ENCODE measurements at places on chromosomes 1 and 21.

DNA sequence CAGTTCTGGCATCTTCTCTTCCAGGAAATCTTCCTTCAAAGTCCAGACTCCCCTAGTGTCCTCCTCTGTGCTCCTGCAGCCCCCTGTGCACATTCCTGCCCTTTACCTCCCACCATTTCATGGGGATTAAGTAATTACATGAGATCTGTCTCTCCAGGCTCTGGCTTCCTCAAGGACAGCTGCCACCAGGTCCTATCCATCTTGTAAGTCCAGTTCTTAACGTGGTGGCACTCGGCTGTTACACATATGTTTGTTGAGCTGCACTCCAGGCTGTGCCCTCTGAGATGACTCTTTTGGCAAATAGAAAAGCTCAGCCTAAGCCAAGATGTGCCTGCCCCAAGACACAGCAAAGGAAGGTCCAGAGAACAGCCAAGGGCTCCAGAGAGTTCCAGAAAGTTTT, 57.4 kb upstream of the CAMK1G start:
- no peak for DNase-seq

GRCh38 chr1:228356897-228357680, 49.5 kb downstream of the TRIM11 start:
- DNase-seq, result no peak

GRCh38 chr1:54989968-54990810, 8.5 kb upstream of the BSND start:
- DNase-seq, result no peak

DNA sequence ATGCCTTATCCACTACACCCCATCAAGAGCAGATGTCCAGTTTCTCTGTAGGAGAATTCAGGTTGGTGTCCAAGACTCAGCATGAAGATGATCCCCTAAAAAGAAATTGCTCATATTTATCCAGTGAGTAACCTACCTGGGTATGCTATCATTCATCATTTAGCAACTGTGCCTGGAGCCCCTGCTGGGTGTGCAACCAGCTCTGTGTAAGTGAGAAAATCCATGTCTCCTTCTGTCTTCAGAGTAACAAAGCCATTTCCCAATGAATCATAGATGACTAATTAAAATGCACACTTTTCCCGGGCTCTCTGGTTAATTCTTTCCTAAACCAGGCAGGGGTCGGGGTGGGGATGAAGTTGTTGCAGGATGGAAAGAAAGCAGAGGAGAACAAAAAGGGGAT, 35.8 kb downstream of the OLFML3 start:
- no peak for DNase-seq

GRCh38 chr1:2136386-2137235, 58.0 kb downstream of the FAAP20 start:
- no peak for DNase-seq

DNA sequence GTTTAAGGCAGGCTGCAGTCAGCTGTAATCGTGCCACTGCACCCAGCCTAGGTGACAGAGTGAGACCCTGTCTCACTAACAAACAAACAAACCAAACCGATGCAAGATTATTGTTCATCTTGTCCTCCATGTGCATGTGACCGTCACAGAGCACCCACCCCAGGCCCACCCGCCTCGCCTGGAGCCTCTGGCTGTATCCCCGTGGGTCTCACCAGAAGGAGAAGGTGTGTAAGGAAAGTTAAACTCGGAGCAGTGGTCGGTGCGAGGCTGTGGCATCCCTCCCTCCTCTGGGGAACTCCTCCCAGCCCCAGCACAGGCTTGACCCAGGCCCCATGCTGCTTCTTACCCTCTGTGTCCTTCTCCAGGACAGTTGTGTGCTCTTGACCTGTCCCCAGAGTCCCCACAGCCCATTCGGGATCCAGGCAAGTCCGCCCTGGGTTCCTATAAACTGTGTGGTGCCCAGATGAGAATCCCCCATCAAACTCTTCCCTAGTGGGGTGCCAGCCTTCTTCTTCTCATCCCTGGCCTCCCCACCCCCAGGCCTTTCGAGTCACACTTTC, 318.4 kb downstream of the AJAP1 start:
- DNase-seq, result no peak

- DNase-seq, result no peak
Observed at GRCh38 chr1:75616436-75617433, 5.8 kb upstream of the SLC44A5 start.

- DNase-seq, result no peak
Observed at GRCh38 chr1:53725238-53725689, 13.7 kb downstream of the GLIS1 start.

DNA sequence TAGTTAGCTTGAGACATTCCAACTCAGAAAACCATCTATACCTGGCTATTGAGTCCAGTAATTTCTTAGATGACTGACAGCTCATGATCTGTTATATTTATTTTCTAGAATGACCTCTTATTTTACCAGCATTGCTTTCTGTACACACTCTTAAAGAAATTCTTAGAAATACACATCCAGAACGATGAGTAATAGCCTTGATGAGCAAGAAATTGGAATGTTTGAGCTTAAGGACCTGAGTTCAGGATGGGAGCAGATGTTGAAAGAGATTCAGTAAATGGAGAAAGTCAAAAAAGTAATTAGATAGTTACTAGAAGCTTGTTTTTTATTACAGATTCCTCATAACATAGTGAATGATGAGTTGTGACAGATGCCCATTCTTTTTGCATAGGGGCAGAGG, 11.7 kb downstream of the PYHIN1 start:
- no peak for DNase-seq

DNA sequence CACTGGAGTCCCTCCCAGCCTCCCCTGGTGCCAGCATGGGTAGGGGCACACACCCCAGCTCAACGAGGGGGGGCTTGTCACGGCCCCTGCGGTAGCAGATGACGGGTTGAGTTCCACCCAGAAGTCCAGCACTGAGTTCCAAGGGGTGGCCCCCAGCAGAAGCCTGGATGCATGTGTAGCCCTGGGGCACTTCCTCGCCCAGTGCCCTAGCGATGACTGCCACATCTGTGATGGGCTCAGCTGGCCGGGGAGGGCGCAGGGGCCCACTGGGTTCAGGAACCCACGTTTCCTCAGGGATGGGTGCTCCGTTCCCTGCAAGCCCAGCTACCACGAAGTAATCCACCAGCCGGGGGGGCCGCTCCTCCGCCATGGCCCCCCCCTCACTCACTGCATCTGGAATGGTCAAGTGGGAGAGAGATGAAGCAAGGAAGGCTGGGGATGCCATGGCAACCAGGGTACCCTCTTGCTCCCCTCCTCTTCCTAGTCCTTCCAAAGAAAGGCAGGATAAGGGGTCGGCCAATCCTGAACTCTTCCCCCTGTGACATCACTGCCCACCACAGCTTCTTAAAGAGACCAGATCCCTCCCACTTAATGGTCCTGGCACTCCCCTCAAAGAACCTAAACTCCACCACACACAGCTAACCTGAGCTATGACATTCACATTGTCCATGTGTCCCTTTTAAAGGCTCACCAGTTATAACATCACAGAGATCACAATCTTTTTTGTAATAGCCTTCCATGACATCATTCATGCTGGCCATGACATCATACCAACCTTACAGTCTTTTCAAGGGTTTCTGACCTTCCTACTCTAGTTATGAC, 2.3 kb downstream of the DENND4B start:
- DNase-seq, result no peak

DNA sequence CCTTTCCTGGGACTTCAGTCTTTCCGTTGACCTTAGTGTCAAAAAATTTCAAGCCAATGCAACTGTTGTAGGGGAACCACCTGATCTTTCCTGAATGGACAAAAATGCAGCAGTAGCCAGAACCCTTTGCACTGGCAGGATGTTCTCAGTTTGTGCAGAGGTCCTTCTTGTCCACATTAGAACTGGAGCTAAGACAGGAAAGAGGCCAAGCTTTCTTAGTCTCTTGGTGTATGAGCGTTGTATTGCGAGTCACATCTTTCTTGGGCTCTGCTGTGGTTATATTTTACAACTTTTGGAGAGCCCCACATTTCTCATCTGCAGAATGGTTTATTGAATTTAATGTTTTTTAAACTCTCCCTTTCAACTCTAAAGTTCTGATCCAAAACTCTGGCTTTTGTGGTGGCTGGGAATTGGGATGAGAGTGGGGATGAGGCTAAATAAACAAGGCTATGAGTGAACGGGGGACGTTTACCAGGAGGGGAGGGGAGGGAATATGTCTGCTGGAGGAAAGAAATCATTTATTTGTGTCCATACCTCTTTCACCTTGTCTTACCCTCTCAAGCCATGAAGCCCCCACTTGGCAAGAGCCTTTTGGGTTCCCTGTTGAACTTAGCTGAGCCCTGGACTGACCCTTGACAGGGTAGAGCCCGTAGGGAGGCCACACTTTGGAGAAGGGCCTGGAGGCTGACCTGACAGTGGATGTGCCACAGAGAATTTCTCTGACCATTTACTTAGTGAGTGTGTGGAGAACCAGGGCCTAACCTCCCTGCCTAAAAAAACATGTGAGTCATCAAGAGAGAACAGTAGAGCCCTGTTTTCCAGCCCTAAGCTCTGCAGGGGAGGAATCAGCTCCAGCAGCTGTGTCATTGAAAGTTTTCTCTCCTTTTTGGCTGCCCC, 586 bp downstream of the CHI3L2 start:
- DNase-seq, result no peak

DNA sequence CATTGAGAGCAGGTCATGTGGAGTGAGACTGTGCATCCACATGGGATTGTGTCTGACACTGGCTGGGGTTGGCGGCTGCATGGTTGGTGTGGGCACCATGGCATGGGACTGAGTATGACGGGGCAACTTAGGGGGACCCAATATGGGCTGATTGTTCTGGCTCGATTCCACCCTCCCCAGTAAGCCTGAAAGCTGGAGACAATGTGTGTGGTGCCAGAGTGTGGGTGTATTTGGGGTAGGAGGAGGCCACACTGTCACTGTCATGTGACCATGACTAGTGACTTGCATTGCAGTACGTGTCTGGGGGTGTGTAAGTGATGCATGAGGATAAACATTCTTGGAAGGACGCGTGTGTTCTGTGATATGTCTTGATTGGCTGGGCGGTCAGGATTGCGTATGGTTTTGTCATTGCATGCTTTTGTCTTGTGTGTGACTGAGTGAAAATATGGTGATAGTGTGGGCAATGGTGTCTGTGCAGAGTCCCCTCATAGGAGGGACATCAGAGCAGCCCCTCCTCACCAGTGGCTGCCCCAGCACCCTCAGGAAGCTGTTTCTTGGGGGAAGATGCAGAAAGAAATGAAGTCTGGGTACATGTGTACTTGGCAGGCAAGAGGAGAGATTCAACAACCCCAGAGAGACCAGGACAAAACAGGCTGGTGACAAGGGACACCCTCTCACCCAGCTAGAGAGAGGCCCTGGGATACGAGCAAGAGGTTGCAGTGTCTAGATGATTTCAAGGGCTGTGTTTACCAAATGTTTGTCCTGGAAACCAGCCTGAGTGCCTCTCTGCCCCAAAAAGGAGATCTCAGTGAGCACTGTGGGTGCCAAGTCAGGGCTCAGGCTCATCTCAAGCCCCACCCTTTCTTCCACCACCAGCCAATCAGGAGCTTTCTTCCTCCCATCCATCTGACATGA, 36.3 kb downstream of the SDC3 start:
- DNase-seq, result no peak

GRCh38 chr1:147851149-147851548, 51.4 kb upstream of the GJA8 start:
- no peak for DNase-seq

Measured in T-cell (primary cell).